ENCODE measurements at places on chromosomes 4 and X. TPM values are rescaled to one million over a fixed set of nuclear protein-coding genes. Genes with fewer than 3 reads are reported as not detected.

GRCh38 chrX:57900975-57901374, 9.3 kb downstream of the ZXDA start:
- DNase-seq, result no peak

Gene COL25A1
- total RNA-seq, result not detected

DNA sequence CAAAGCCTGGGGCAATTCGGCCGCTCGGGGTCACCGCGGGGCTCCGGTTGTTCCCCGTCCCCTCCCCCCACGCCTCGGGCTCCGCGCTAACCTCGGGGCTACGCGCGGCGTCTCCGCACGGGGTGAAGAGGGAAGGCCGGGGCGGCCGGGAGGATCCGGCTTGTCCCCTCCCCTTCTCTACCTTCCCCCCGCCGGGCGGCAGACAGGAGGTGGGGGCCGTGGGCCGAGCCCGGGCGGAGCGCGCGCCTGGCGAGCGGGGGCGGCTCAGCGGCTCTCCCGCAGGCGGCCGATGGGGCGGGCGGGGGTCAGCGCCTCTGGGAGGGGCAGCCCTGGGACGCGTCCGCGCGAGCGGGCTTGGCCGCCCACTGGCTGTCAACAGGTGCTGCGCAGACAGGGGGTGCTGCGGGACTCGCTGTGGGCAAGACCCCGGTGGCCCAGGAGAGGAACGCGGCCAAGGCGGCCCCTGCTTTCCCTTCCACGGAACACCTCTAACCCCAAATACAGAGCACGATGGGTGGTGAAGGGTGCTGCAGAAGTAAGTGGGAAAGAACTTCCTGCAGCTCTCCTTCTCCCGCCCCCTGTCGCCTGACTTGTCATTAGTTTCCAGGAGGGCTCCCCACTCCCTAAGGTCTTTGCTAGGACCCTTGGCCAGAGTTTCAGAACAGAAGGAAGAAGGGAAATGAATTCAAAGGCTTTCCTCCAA, at the start of gene PDGFC:
TSS of gene PDGFC (minus strand) at position 124 of the 703 bp plus-strand sequence. CDS start 896 bp downstream, outside the sequence.
- DNase-seq, result no peak

Gene CABS1
- not detected for total RNA-seq

- DNase-seq, result no peak
Observed at GRCh38 chrX:97308171-97308570, 424.5 kb downstream of the RPA4 start.

GRCh38 chr4:2251795-2252529, 9.9 kb downstream of the MXD4 start:
- DNase-seq, result no peak

Gene SNX25
- total RNA-seq, result 12.0 TPM

GRCh38 chr4:8165374-8165896, 6.8 kb upstream of the ABLIM2 start:
- no peak for DNase-seq

Gene SLC25A5
- total RNA-seq, result 425 TPM

GRCh38 chr4:145819853-145820181, 118.8 kb downstream of the ZNF827 start:
- DNase-seq, result no peak

GRCh38 chr4:22434895-22435294, 81.0 kb downstream of the ADGRA3 start:
- DNase-seq, result peak; percentile 21

Gene SPIN2A
- 1.00 TPM for total RNA-seq

DNA sequence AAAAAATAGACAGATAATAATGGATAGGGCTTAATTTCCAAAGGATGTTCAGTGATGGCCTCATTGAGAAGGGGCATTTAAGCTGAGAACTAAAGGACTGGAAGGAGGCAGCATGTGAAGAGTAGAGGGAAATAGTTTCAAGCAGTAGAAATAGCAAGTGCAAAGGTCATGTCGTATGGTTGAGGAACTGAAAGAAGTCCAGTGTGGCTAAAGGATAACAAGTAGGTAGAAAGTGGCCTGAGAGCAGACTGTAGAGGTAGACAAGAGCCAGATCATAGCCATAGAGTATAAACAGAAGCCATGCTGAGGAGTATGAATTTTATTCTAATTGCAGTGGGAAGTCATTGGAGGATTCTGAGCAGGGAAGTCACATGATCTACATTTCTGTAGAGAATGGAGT, 72.3 kb downstream of the GRIA3 start:
- DNase-seq, result no peak

GRCh38 chrX:72262077-72262476, 15.0 kb downstream of the RPS4X start:
- DNase-seq, result no peak

- DNase-seq, result no peak
Observed at GRCh38 chrX:119325456-119325855, 73.7 kb upstream of the SLC25A43 start.

DNA sequence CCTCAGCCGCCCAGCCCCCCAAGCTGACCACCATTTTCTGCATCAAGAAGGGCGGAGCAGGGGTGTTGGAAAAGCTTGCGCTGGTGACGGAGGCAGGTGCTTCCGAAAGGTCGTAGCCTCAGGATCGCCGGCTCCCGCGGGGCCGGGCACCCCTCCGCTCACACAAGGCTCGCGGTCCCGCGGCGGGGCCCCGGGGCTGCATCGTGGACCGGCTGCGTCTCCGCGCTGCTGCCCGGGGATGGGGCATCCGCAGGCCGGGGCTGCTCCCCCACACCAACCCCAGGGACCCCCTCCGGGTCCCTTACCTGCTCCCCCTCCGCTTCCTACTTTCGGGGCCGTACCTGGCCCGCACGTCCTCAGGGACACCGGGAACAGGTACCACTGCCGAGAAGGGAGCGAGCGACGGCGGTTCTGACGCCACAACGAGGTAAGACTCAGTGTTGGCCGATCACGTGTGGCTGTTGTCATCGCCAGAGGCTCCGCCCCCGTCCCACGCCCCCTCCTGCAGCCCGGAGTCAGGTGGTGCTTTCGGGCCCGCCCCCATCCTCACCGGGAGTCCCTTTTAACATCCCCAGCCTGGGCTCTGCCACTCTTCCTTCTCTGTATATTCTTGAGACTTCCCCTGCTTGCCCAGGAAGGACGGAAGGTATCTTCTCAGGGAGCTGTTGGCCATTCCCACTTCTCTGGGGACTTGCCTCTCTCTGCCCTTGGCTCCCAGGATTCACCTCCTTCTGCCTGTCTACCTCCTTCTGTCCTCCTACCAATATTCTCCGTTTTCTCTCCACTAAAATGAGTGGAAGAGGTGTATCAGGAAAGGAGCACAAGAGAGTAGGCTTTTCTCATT, at the start of gene BEX2:
TSS of gene BEX2 (minus strand) at position 436 of the 844 bp plus-strand sequence. CDS start 1,014 bp downstream, outside the sequence.
- peak; percentile 83 for DNase-seq

DNA sequence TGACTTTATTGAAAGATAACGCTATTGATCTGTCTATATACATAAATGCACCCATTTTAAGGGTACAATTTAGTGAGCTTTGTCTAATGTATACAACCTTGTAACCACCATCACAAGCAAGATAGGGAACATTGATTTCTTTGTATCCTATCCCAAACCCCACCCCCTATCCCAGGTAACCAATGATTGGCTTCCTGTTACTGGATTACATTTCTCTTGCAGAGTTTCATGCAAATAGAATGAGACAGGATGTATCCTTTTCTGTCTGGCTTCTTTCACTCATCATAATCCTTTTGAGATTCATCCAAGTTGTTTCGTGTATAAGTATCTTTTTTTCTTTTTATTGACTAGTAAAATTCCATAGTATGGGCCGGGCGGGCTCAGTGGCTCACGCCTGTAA, 1.6 kb upstream of the GRIPAP1 start:
- no peak for DNase-seq

Gene PNPLA4
- 6.1 TPM for total RNA-seq

- no peak for DNase-seq
Observed at GRCh38 chr4:8393593-8394038, 46.9 kb downstream of the ACOX3 start.

GRCh38 chrX:141175786-141176185, 1.1 kb downstream of the LDOC1 start:
- no peak for DNase-seq

DNA sequence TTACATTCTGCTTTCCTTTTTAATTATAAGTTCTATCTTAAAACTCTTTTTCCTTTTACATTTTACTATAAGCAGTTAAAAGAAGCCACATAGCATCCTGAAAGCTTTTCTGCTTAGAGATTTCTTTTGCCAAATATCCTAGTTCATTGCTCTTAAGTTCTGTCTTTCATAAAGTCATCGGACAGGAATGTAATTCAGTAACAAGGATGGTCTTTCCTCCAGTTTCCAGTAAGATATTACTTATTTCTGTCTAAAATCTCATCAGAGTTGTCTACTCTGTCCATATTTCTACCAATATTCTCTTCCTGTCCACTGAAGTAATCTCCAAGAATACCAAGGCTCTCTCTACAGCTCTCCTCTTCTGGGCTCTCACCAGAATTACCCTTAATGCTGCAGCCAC, 37.5 kb upstream of the ADH1C start:
- DNase-seq, result no peak

GRCh38 chr4:108350332-108350731, 181.6 kb upstream of the LEF1 start:
- no peak for DNase-seq

DNA sequence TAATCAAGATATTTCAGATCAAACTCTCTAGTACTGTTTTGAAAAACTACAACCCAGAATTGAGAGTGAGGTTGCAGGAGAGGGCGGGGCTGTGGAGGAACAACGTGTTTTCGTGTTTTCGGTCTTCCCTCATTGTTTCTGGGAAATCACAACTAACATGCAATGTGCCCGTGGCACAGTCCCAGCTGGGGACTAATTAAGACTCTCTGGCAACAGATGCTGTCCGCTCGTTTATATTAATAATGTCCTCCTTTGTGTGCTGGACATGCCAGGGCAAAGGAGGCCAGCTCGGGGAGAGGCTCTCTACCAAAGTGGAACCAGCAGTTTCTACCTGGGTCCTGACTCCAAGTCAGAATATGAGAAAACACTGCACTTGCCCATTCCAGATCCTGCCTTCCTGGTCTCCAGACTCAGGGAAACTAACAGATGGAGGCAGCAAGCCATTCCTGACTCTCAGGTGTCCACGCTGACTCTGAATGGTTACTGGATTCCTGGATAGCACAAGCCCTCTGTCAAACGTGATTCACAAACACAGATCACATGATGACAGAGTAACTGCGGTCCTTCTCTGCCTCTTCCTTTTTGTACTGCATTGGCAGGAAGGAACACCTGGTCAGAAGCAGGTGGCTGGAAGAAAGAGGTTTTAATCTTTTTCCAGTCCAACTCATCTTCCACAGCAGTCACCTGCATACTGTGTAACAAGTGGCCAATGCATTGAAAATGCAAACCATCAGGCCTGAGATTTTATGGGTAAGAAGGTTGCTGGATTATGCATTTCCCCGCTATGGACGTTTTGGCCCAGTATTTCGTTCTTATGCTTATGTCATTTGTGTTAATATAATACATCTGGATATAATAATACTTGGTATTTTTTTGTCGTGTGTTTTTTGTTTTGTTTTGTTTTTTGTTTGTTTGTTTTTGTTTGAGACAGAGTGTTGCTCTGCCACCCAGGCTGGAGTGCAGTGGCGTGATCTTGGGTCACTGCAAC, 65.0 kb downstream of the COQ2 start:
- peak; percentile 70 for DNase-seq

DNA sequence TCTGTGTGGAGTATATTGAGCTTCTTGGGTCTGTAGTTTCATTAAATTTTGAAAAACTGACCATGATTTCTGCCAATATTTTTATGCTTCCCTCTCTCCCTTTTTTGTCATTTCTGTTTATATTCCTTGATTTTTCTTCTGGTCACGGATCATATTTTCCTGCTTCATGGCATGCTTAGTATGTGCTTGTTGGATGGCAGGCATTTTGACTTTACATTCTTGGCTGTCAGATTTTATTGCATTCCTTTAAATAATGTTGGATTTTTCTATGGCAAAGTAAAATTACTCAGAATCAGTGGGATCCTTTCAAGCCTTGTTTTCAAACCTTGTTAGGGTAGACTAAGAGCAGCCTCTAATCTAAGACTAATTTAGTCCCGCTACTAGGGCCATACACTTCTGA, 531.8 kb downstream of the IL15 start:
- DNase-seq, result no peak

Gene BTC
- total RNA-seq, result not detected

Gene GRID2
- not detected for total RNA-seq

GRCh38 chr4:47675806-47676205, 162.1 kb downstream of the CORIN start:
- DNase-seq, result no peak

Gene STPG2
- not detected for total RNA-seq

- DNase-seq, result no peak
Observed at GRCh38 chr4:41427931-41428600, 109.9 kb upstream of the LIMCH1 start.

GRCh38 chr4:183602557-183603027, 56.4 kb downstream of the RWDD4 start:
- no peak for DNase-seq

Gene SMR3B
- total RNA-seq, result not detected
